HT-29 (cell line): ENCODE measurements at places on chromosomes 7 and 10.

DNA sequence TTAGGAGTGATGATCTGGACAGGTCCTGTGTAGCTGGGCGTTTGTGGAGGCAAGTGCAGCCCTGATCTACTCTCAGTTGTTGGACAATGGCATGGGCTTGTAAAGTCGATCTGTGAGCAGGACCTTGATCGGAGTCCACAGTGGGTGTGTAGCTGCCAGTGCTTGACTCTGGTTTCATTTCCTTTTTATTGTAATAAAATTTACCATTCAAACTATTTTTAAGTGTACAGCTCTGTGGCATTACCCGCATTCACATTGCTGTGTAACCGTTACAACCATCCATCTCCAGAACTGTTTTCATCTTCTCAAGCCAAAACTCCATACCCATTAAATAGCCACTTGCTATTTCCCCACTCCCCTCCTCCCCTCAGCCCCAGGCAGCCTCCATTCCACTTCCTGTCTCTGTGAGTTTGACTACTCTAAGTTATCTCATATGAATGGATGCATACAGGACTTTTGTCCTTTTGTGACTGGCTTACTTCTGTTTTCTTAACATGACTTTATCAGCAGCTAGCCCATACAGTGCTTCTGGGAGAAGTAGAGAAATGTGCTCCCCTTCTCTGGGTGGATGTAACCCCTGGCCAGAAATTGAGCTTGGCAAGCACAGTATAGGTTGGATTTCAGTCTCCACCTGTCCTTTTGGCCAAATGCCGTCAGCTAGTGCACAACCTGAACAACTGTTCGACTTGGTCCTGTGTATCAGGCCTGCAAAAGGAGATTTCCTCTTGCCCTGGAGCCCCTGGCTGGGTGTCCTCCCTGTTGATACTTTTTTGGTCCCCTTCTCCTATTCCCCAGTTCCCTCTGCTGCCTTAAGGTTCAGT, 180.0 kb downstream of the LRMDA start:
- DNase-seq = no peak

GRCh38 chr10:34627331-34627730, 187.8 kb downstream of the PARD3 start:
- DNase-seq = no peak

DNA sequence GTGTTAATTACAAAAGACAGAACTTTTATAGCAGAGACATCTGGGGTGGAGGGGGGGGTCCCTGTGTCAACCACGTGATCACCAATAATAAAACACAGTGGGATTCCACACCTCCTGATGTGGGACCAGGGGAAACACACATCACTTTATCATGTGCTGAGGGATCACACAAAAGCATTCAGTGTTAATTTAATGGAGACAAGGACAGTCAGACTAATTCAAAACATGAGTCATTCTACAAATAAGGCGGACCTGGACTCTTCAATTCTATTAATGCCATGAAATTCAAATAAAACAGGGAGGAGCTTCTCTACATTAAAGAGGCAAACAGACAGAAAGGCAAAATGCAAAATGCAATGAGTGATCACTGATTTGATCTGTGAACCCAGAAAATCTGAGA, 67.3 kb upstream of the PFKP start:
- no peak for DNase-seq

DNA sequence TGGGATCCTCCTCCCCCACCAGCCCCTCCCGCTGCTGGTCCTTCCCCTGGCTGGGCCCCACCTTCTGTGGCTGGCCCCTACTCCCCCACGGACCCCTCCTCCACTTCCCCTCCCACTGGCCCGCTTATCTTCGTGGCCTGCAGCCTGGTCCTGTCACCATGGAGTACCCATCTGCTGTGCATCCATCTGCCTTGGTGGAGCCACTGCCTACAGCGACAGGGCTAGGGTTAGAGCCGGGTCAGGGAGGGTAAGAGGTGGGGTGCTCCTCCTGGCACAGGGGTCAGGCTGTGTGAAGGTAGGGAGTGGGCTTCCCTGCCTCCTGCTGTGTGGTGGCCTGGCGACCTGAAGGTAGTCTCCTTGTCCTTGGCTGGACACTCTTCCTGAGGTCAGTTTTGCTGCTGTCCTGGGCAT, 5.2 kb downstream of the ADCY1 start:
- DNase-seq = no peak

- DNase-seq = no peak
Observed at GRCh38 chr7:2815875-2816245, 28.2 kb downstream of the GNA12 start.

DNA sequence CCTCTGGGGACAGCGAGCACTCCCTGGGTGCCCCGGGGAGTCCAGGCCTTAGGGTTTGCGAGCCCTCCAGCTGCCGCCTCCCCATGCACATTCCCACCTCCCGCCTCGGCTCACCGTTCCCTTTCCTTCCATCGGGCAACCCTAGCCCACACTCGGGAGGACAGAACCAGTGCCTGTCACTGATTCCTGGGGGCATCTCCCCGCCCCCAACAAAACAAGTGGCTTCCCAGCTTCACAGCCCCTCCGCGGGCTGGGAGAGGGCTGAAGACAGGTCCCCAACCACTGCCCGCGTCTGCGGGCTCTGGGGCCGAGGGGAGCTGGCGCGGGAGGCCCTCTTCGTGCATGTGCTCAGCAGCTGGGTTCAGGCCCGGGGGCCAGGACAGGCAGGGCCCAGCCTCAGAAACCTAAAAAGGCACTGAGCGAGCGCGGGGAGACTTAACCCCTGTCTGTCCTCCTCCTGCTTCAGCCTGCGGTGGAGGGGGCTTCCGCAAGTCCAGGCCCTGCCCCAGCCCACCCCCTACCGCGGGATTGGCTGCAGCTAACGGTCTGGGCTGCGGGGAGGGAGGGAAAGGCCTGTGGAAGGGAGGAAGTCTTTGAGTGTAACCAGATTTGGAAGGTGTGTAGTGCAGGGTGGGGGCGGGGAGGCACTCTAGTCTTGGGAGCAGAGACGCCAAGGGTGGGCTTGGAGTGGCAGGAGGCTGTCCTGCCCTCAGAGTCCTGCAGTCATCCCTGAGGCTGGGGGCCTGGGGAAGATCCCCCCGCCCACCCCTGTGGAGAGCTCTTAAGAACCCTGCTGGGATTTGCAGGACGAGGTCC, 1.2 kb downstream of the FLNC start:
- DNase-seq = no peak

DNA sequence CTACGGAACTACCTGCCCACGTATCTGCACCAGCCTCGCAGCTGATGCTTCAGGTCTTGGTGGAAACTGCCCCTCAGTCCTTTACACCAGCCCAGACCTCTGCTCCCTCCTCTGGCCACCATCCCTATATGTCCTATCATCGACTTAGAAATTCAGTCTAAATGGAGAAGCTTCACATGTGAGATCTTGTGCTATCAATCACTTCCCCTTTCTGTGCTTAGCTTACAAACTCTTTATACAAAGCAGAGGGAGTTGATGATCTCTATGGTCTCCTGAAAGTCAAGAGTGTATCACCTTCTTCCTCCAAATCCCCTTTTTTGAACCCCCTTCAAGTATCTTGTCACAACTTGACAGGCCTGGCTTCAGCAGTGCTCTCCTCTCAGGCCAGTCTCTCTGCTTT, 30.7 kb downstream of the ZNF777 start:
- DNase-seq = no peak

DNA sequence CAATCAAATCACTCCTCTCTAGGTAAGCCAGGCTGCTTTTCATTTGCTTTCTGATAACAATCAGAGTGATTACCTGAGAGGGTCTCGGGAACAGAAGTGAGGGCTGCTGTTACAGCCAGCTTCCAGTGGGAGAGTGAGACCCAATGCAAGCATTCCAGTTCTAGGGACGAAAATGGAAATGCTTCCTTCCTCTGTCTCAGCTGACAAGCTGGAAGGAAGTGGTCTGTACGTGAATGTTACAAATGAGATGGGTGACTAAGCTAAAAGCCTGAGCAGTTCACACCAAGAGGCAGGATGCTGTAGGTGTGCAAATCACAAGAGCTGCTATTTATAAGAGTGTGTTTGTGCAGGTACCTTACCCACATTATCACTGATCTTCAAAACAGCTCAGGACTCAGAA, 772.4 kb downstream of the GRID1 start:
- no peak for DNase-seq

- DNase-seq = peak; percentile 94
Observed at GRCh38 chr7:55550010-55550663, 22.2 kb downstream of the VOPP1 start.

- no peak for DNase-seq
Observed at GRCh38 chr10:118844731-118845521, 90.2 kb upstream of the CACUL1 start.

DNA sequence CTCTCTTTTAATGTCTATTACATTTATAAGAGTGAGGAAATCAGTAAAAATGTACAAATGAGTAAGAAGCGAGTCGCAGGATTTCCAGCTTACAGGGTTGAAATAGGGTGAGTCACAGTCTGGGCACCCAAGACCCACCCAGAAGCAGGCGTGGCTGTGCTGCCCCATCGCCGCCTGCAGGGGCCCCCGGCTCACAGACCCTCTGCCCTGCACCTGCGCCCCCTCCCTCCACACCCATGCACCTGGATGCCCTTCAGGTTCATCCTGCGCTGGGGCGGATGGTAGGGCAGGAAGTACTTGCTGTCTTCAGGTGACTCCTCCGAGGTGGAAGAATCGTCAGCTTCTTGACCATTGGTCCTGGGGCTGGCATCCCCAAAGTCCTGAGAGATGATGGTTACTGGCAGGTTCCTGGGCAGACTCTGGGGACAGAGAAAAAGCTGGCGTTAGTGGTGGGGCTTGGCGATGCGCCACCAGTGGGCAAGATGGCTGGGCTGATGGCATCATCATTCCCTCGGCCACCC, 90.2 kb upstream of the GNA12 start:
- DNase-seq = no peak

DNA sequence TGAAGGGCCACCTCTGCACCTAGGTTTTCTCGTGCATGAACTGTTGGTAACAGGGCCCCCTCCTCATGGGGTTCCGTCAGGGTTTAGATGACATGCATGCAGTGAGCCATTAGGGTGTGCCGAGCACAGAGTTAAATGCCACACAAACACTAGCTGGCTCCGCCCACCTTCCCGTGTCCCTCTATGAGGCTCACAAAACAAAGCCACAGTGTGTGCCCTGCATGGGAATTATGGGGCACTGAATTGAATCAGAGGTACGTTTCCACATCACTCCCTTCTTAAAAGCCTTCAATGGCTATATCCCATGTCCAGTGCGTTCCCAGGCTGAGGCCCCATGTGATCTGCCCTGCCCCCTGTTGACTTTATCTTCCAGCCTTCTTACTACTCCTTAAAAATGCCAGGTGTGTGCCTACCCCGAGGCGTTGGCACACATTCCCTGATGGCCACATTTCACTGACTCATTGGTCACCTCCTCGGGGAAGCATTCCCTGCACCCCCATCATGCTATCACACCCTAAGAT, 35.7 kb downstream of the GSDME start:
- DNase-seq = no peak

GRCh38 chr7:38102507-38102906, 75.5 kb upstream of the STARD3NL start:
- no peak for DNase-seq

- DNase-seq = peak; percentile 66
Observed at GRCh38 chr10:51063659-51064535, 10.4 kb upstream of the PRKG1 start.

GRCh38 chr7:87810130-87810529, 66.0 kb downstream of the SLC25A40 start:
- no peak for DNase-seq

- no peak for DNase-seq
Observed at GRCh38 chr7:140539461-140539860, 60.2 kb upstream of the MKRN1 start.

GRCh38 chr7:54985426-54986330, 33.1 kb upstream of the EGFR start:
- no peak for DNase-seq

DNA sequence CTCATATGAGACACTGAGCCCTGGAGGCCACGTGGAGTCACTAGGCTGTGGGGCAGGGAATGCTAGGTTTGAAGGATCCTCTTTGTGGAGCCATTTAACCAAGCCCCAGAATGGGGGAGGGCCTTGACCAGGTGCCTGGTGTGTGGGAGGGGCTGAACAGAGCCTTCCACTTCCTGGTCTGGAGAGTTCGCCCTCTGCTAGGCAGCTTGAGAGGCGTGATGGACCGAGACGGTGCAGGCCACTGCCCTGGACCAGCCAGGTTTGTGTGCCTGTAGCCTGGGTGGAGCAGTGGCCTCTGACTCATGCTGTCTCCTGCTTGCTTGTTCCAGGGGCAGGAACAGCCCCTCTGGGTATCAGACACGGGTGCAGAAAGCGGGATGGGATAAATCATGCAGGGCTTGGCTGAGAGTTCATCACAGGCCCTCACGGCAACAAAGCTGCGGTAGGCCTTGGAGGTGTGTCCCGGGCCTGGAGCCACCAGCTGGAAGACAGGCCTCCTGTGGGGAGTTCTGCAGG, 27.4 kb downstream of the ADAMTS14 start:
- DNase-seq = peak; percentile 51

DNA sequence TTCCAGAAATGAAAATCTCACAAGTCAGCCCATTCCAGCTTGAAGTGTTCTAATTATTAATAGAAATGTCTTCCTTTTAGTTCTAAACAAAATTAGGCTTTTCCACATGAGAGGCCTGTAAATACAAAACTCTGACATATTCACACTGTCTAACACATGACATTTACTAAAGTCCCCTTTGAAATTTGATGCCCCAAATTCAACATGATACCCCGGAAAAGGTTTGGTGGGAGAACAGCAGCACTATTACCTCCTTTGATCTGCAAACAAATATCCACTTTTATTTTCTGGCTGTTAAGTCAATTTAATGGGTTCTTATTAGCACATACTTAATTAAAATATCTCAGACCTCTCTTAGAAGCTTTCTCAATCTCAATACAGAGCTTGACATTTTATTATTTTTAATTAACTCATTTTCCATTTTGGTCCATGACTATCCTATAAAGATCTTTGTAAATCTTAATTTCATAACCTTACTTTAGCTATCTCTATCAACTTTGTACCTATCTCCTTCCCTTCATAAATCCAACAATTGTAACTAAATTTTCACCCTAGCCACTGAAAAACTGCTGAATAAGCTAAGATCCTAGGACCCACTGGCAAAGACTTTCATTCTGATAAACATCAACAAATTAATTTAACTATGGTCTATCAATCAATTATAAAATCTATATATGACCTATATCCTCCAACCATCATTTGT, 63.2 kb downstream of the USP6NL start:
- no peak for DNase-seq

- no peak for DNase-seq
Observed at GRCh38 chr7:89042940-89043339, 247.4 kb upstream of the TEX47 start.

- DNase-seq = no peak
Observed at GRCh38 chr7:1859266-1860035, 189.4 kb downstream of the ELFN1 start.

- no peak for DNase-seq
Observed at GRCh38 chr7:115233809-115234208, 311.9 kb downstream of the MDFIC start.

- DNase-seq = peak; percentile 64
Observed at GRCh38 chr10:58291538-58292174, 22.7 kb downstream of the CISD1 start.

- DNase-seq = no peak
Observed at GRCh38 chr10:68046642-68047041, 28.4 kb downstream of the HERC4 start.

- no peak for DNase-seq
Observed at GRCh38 chr7:68965351-68965750, 632.9 kb upstream of the AUTS2 start.

GRCh38 chr10:31866118-31866670, 62.4 kb downstream of the ARHGAP12 start:
- peak; percentile 50 for DNase-seq

GRCh38 chr7:42617806-42618457, 293.9 kb downstream of the C7orf25 start:
- no peak for DNase-seq

- DNase-seq = no peak
Observed at GRCh38 chr7:15906436-15906835, 220.0 kb upstream of the MEOX2 start.
